Foreskin fibroblast (primary cell): ENCODE measurements at places on chromosomes 7 and 10.

- no peak for DNase-seq
Measured at GRCh38 chr10:60944910-60945297, 919 bp upstream of the RHOBTB1 start.

GRCh38 chr7:120344276-120344675, 71.3 kb downstream of the KCND2 start:
- no peak for DNase-seq

GRCh38 chr7:74061840-74062539, 21.6 kb upstream of the LIMK1 start:
- peak; percentile 92 for DNase-seq

DNA sequence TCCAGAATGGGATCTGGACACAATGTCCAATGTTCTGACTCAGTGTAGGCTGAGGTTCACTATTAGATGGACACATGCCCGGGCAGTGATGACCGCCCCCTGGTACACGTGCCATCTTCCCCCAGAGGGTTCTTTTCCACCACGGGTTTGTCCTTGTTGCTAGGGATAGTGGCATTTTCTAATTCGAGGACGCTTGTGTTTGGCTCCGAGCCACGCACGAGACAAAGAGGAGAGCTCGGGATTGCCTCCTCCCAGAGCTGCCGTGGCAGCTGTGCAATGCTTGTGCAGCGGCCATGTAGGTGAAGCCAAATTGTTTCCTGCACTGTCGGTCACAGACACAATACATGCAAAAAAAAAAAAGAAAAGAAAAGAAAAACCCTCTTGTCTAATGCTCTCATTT, 207.5 kb downstream of the PAXIP1 start:
- DNase-seq: no peak

DNA sequence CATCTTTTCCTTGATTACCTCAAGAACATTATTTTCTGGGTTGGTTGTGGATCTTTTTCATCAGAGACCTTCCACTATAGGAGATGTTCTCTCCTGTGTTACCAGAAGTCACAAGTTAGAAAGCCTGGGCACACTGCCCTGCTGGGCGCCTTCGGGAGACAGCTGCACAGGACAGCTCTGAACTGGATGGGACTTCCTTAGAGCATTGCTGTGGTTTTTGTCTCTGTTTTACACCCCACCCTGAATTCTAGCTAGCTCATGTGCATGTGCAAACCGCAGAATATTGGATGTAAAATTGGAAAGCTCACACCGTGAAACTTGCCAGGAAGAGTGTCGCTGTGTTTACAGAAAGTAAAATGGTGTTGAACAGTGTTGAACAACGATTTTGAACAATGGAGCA, 54.4 kb upstream of the SEC61G start:
- no peak for DNase-seq

DNA sequence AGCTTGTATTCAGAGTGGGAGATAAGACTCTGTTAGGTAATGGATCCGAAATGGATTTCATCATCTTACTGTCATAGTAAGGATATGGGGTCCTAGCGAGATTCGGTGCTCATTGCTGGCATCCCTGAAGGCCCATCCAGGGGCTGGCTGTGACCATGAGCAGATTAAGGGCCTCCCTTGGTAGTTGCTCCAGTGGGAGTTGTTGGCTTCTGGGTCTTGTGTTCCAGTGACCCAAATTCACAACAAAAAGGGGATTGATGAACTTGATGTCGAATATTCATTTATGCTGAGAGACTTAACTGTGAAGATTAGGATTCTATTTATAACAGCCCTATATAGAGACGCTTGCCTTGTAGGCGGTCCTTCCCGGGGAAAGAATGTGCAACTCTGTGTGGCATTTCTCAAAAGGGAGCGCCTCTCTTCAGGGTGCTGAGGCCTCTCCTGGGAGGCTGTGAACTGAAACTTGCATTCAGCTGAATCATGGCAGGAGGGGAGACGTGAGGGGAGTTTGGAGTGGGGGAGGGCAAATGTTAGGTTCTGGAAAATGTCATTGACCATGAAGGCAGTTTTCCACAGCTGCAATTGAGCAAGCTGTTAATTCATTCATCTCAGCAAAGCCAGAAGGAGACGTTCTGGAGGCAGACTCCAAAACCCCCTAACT, 233.1 kb upstream of the FZD8 start:
- peak; percentile 30 for DNase-seq

- no peak for DNase-seq
Measured at GRCh38 chr10:34601691-34602090, 213.4 kb downstream of the PARD3 start.

DNA sequence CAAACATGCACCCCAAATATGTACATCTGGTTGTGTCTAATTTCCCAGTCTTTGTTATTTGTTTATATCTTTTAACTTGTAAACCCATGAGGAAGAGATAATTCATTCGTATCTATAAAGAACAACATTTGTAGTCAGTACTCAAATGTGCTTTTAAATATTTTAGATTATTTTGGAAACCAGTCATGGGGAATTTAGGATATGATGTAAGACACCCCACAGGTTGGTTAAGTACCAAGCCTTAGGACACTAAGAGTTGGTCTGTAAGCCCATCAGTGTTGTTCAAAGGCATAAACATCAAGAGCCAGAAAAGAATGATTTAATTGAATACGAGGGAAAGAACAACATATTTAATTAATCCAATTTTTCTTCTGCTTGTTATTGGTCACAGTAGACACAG, 421.1 kb upstream of the SEMA3C start:
- DNase-seq: no peak

GRCh38 chr10:48255722-48256121, 18.8 kb downstream of the FRMPD2 start:
- DNase-seq: no peak

- DNase-seq: no peak
Measured at GRCh38 chr7:3655635-3656034, 354.6 kb downstream of the SDK1 start.

- no peak for DNase-seq
Measured at GRCh38 chr7:41573862-41574261, 129.0 kb downstream of the INHBA start.

GRCh38 chr10:6535156-6535764, 44.8 kb downstream of the PRKCQ start:
- DNase-seq: no peak

DNA sequence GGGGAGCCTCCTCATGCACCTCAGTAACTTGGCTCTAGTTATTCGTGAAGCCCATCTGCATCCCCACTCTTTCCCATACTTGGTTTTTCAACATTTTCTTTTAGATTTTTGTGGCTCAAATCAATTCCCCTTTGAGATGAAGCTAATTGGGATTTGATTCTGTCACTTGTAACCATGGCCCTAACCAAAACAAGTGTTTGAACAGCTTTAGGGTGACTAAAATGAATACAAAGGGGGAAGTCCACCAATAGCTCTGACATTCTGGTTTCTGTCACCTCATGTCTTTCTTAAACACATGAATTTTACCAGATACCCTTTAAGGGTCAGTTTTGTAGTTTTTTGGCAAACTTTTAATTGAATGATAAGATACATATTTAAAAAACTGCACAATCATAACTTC, 87.0 kb downstream of the PCGF5 start:
- DNase-seq: no peak

DNA sequence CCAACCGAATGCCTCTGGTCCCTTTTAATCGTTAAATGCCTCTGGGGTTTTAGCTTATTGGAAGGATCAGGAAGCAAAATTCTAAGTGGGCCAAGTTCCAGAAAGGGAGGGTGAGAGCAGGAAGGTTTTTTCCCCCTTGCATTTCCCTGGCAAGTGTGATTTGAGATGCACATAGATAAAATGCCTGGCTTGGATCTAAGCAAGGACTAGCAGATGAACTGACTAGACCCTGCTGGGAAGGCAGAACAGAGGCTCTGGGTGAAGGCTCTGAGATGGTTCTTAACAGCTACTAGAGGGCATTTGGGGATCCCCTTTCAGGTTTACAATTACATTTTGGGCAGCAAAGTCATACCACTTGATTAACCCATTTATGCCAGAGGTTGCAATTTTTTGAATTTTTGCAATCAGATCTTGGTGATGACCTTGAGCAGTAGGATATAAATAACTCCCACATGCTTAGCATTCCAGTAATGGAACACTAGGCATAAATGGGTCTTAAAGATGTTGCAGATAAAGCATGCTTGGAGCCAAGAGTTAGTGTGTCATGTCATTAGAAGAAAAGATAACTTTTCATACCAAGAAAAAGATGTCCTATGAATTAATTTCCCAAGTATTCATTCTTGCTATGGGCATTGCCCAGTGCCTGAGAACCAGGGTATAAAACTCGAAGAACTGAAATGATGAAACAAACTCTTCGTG, 205.9 kb downstream of the SEC23IP start:
- no peak for DNase-seq

DNA sequence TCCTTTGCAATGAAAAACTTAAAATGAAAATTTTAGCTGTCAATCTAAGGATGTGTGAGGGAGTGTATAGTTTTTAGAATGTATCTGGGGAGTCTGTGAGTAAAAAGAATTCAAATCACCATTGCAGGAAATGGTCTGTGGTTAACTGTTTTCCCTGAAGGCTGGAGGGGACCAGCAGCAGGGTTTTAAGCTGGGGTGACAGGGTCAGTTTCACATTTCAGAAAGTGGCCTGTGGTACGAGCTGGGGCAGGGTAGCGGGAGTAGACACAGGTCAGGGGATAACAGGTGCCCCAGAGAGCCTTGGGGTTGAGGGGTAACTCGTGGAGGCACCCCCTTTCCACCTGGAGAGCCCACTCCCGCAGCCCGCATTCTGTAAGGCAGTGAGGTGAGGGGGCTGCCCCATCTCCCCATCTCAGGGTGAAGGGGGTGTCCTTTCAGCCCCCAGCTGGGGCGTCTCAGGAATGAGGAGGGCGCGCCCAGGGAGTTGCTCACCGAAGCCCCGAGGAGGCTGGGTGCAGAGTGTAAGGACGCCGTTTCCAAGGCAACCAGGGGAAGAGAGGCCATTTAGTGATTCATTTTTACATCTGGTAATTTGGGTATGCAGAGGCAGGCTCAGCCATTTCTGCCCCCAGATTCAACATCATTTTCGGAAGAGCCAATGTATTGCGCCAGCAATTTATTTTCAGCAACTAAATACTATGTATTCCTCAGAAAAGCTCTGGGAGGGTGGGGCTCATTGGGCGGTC, 168.9 kb downstream of the SLIT1 start:
- DNase-seq: no peak

DNA sequence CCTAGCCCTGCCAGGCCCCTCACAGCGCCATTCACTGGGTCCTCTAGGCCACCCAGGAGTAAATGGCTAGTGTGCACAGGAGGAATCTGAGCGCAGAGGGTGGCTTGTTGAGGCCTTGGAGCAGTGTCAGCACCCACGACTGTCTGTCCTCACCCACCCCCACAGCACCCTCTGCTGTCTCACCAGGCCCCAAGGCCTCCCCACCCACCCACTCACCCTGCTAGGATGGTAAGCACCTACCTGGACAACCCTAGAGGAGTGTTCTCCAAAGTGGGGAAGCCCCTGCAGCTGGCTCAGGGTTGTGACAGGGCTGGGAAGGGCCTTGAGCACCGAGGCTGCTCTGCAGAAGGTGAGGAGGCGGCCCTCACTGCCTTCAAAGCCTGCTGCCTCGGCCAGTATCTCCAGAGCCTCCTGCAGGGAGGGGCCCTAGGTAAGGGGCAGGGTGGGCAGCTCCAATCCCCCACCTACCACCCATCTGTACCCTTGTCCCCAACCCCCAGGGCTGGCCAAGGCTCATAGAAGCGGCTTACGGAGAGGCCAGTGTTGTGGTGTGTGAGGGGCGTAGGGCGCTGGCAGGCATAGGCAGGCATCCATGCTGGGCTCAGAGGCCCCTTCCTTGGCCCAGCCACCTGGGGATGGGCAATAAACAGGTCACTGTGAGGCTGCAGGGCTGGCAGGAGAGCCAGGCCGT, 2.9 kb downstream of the POLM start:
- DNase-seq: no peak

DNA sequence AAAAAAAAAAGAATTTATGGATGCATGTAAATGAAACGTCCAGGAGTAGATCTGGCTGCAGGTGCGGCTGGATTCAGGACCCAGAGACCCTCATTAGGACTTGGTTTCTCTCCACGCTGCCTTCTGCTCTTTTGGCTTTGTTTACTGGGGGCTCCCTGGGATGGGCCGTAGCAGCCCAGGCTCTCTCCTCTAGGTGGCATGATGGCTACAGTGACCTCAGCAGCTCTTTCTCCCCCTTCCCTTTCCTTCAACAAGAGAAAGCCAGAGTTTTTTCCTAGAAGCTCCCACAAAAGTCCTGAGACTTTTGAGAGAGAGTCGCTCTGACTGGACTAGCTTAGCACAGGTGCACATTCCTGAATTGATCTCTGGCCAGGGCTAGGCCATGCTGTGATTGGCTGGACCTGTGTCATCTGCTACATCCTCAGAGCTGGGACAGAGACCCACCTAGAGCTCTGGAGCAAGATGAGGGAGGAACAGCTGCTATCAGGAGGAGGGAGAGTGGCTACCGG, 67.8 kb upstream of the PDCD4 start:
- DNase-seq: peak; percentile 80

- no peak for DNase-seq
Measured at GRCh38 chr10:89548673-89549072, 13.3 kb upstream of the SLC16A12 start.

DNA sequence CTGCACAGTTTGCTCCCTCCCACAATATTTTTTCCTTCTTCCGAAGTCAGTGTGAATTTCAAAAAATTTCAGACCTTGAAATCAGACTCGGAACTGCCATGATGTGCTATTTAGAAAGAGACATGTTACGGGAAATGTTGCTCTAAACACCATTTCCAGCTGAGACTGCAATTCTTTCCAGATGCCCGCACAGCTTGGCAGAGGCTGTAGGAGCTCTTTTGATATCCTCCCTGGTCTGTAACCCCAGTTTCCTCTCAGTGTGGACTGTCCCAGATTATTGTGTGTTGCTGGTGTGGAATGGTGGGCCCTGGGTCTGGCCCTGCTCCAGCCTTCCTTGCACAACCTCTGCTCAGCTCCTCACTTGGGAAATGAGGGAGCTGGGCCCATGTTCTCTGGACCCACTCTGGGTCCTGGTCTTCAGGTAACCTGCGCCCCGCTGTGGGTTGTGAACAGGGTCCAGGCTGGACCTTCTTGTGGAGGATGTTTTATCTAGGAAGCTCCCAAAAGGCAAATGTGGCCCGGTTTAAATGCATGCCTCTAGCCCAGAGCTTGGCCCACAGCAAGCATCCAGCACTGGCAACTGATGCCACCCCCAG, 172.8 kb upstream of the CXCL12 start:
- no peak for DNase-seq

DNA sequence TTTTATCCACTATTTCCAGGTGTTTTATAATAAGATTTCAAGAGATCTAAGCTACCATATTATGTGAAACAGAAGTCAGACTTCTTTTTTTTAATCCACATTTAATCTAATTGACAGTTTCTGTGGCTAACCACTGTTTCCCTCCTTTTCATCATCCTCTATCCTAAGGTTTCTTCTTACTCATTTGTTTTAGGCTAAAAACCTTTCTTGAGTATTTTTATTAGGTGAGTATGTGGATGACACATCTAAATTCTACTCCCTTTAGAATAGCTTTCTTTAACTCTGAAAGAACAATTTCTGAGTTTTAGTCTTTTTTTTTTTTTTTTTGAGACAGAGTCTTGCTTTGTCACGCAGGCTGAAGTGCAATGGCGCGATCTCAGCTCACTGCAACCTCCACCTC, 62.7 kb downstream of the NPY start:
- no peak for DNase-seq

GRCh38 chr10:9427209-9427608, 1372.7 kb downstream of the GATA3 start:
- no peak for DNase-seq

- peak; percentile 36 for DNase-seq
Measured at GRCh38 chr7:27992097-27992496, 188.5 kb downstream of the JAZF1 start.
